ENCODE measurements at places on chromosomes 1 and 21.

- peak; percentile 80 for DNase-seq
Observed at GRCh38 chr1:41666981-41667631, 182.6 kb upstream of the EDN2 start.

GRCh38 chr21:27741736-27742135 is 774.8 kb upstream of the ADAMTS5 start:
- no peak for DNase-seq

- DNase-seq: no peak
Observed at GRCh38 chr1:209268479-209268878, 315.0 kb upstream of the CAMK1G start.

DNA sequence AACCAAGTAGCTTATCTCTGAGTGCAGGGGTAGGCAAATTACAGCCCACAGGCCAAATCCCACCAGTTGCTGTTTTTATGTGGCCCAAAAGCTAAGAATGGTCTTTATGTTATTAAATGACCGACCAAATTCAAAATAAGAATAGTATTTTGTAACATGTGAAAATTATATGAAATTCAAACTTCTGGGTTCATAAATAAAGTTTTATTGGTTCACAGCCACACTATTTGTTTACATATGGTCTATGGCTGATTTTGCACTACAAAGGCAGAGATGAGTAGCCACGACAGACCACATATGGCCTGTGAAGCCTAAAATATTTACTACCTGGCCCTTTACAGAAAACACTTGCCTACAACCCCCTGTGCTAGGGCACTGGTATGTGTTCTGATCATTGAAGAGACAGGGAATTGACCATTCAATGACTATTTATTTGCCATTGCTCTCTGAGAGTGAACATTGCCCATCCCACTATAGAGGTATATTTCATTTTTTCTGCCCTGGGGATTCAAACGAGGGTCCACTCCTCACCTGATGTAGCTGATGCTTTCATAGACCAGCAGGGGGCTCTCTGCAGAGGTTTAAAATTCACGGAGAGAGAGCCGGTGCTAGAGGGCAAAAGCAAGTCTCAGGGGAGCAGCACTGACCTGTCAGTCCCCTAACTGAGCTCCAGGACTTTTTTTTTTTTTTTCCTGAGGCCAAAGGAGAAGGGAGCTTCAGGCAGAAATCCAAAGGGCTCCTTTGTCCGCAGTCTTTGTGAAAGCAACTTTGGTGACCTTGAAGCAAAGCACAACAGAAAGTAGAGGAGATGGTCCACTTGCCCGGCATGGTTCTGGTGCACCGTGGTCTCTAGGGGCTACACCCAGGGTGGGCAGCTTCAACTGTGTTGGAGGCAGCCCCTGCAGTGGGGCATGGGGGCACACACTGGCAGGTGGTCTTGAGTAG is 7.3 kb upstream of the GNL2 start:
- DNase-seq: no peak

- no peak for DNase-seq
Observed at GRCh38 chr1:56435434-56436262, 143.7 kb downstream of the PLPP3 start.

- peak; percentile 97 for DNase-seq
Observed at GRCh38 chr1:36369061-36369861, 16.5 kb downstream of the STK40 start.

DNA sequence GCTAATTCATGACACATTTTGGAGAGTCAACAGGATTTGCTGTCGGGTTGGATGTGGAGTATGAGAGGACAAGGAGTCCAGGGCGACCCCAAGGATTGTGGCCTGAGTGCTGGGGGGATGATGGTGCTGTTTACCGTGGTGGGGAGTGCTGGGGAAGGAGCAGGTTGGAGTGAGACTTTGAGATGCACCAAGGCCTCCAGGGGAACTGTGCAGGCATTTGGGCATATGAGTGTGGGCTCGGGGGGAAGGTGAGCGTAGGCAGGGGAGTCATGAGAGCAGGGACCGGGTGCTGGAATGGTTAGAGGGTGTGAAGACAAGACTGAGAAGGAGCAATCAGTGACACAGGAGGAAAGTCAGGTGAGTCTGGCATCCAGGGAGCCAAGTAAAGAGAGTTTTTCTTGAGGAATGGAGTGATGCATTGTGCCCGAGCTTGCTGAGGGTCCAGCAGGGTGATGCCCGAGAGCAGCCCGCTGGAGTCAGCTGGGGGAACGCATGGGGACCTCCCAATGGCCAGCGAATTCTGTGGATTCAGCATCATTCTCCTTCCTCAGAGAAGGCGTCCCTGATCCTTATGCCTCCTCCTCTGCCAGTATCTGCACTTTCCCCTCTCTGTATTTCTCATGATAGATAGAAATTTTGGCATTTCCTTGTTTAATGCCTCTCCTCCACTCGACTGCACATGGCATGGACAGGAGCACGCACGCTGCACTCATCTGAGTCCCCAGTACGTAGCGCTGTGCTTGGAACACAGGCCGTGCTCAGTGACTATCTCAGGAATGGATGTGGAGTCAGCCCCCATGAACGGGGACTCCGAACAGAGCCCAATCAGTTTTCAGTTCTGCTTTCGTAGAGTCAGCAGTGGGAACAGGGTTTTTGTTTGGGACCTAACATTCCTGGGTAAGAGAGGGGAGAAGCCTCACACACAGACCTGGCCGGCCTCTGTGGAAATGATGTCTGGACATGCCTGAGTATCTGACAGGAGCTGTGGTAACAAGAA is 52.1 kb upstream of the ETV3 start:
- DNase-seq: no peak

DNA sequence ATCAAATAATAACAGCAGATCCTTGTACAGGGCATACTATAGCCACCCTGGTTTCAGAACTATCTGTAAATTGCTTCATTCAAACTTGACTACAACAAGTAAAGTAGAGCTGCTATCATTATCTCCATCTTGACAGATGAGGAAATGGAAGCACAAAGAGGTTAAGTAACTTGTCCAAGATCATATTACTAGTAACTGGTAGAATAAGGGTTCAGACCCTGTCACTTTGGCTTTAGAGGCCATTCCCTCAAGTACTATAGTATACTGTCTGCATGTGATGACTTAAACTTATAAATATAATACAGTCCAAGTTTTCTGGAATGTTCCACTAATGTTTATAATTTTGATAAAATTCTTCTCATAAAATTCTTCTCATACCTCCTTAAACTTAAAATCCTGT is 24.8 kb downstream of the PGM1 start:
- DNase-seq: no peak

DNA sequence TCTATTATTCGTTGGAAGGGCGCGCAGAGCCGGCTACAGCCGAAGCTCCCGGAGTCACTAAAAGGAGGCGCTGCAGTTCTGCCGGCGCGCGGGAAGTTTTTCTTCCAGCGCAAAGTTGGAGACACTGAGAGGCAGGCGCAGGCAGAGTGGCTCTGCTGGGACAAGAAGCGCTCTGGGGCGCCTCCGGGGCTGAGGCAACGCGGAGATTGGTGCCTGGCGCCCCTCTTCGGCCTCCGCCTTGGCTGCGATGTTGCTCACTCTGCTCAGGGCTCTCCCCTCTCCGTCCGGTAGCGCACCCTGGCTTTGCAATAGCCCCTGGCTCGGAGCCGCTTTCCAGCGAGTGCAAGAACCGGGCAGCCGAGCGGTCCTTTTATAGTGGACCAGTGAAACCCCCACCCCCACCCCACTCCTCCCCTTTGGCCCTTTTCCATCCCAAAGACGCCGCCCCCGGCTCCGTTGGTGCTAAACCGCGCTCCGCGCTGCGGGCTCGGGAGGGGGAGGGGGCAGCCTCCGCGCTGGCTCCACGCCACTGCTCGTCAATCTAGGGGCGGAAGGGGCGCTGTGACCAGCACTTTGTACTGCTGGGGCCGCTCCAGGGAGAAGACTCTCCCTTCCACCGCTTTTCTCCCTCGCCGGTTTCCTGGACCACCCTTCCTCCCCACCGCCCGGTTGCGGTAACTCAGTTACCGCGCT is at the start of gene ADAMTS1:
Gene ADAMTS1 (minus strand): TSS at position 344 of the 693 bp plus-strand sequence. CDS start 455 bp downstream, outside the sequence.
- DNase-seq: peak; percentile 63

DNA sequence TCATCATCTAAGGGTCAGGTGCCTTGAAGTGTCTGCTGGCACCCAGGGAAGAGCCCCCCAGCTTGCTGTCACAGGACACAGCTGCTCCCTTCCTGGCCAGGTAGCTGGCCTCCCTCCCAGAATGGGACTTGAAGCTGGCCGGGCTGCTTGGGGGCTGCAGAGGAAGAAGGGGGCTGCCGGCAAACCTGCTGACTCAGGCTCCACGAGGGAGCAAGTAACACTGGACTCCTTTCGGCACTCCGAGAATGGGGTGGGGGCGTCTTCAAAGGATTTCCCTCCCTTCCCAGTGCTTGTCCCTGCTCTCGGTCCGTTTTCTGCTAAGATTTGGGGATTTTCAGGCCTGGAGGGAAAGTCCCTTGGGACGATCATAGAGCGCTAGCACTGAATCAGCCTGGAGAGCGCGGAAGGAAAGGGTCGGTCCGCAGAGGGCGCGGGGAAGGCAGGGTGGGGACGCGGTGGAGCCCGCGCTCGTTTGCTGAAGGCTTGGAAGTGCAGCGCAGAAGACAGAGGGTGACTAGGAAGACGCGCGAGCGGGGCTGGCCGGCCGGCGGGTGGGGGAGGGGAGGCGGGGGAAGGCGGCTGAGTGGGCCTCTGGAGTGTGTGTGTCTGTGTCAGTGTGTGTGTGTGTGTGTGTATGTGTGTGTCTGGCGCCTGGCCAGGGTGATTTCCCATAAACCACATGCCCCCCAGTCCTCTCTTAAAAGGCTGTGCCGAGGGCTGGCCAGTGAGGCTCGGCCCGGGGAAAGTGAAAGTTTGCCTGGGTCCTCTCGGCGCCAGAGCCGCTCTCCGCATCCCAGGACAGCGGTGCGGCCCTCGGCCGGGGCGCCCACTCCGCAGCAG is at the start of gene CSF1:
Gene CSF1 (plus strand): TSS at position 727 of the 840 bp plus-strand sequence. CDS start 175 bp downstream, outside the sequence.
- peak; percentile 87 for DNase-seq

DNA sequence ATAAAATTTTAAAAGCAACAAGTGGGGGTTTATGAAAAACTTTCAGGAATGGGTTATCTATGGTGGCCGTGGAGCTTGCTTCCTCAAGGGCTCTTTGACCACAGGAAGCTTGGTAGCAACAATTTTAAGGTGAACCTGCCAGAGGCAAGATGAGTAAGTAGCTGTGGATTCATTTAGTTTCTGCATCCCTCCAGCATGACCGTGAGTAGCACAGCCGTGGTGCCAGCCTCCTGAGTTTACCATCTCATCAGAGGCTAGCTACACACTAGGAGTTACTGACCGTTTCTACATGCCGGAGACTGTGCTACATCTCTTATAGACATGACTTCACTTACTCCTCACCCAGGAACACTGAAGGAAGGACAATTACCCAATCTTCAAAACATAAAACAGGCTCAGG is 30.1 kb upstream of the PLEKHG5 start:
- no peak for DNase-seq

DNA sequence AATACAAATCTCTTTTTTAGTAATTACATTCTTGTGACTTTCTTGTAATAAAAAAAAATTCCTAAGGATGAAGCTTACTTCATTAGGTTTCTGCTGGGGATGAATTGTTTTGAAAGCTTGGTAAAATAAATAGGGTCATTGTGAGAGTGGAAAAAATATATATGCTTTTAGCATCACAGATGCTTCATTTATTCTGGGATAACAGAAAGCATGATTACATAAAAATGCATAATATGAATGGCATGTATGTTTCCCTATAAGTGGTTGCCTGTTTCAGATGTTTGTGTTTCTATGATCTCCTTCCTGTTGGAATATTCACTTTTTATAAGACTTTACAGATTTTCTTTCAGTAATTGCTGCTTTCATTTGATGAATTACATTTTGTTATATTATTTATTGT is 42.3 kb downstream of the HMCN1 start:
- DNase-seq: no peak

DNA sequence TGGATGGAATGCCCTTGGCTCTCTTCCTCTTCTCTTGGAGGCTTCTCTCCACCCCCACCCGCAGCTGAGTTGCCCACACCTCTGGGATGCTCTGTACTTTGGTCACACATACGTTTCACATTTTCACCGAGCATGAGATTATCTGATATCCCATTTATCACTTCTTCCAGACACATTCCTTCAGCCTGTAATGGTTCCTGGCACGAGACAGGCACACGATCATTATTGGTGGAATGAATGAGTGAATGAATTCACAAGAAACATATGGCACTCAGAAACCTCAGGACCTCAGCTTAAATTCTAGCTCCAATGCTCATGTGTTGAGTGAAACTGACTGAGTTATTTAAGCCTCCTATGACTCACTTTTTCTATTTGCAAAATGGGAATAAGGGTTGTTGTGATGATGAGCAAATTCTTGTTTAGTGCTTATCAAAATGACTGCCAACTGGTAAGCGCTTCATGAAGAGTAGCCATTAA is 242.7 kb upstream of the JUN start:
- no peak for DNase-seq

GRCh38 chr21:28943631-28944030 is 49.0 kb downstream of the LTN1 start:
- DNase-seq: no peak

DNA sequence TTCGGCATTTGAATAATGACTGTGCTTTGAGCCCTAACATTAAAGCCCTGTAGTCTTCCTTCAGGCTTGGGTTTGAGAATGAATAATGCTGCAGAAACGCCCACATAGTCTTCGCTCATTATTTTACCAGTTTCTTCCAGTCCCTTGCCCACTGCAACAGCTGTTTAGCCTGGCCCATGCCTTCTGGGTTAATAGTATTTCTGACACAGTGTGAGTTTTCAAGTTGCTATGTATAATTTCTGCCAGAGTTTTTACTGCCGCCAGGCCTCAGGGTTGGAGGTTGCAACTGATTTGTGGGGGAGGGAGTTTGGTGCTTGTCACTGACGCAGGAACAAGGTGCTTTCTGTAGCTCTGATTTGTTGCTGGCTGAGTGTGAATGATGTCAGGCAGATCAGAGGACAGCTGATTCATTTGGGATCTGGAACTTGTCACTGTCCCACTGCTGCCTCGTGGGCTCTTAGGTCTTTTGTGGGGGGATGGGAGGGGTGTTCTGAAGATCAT is 109.8 kb downstream of the MAST2 start:
- DNase-seq: no peak

- no peak for DNase-seq
Observed at GRCh38 chr1:6208723-6209660, 3.1 kb downstream of the RNF207 start.

DNA sequence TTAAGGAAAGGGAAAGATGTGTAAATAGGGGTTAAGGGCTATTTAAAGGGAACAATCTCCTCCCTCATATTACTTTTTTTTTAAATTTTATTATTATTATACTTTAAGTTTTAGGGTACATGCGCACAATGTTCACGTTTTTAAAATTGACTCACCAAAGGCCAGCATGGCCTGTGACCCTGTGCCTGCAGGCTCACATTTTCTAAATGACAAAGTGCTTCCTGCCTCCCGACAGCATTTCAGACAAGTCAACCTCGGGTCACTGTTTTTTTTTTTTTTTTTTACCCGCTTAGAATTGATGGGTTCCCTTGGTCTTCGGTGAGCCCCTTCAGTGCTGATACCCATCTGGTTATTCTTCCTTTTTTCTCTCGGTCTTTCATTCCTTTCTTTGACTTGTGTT is 70.4 kb upstream of the SCAF4 start:
- no peak for DNase-seq

- no peak for DNase-seq
Observed at GRCh38 chr1:167409183-167409582, 109.1 kb downstream of the CD247 start.

- no peak for DNase-seq
Observed at GRCh38 chr21:45465611-45466329, 60.8 kb downstream of the COL18A1 start.

GRCh38 chr1:91700332-91700731 is 185.6 kb downstream of the TGFBR3 start:
- no peak for DNase-seq

All from activated CD8-positive, alpha-beta memory T cell treated with anti-CD3 and anti-CD28 coated beads, Interleukin-2, amount 50 U/mL, for 48 hours (primary cell).